ENCODE measurements at places on chromosomes 1 and 21.
A peak's percentile ranks its signal among the peaks of the same experiment; 100 is the strongest.

DNA sequence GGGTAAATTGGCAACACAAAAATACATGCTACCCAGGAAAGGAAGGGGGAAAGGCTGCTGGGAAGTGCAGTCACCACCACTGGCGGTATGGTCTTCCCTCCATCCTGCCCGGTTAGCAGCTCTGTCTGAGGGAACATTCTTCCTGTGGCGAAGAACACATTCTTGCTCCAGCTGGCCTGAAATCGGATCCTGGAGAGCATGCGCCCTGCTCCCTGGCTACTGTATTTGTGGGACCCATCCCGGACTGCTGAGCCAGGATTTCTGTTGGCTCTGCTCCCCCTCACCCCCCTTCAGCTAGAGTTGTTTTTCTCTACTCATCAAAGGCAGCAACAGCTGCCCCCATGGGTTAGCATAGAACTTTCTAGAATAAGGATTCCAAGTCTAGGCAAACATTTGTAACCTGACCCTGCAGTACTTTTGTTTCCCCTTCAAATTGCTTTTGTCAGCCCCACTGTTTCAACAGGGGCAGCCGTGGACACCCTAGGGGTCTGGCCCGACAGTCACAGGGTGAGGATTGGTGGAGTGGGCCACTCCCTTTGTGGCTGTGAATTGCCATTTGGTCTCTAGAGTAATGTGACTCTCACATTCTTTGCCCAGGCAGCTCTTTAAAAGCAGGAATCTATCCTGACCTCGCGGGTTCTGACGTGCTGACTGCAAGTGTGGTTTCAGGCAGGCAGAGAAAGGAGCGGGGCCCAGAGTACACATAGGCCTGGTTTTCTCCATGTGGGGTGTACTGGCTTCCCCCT is 157.7 kb downstream of the TOMM20 start:
- DNase-seq, result peak; percentile 91

DNA sequence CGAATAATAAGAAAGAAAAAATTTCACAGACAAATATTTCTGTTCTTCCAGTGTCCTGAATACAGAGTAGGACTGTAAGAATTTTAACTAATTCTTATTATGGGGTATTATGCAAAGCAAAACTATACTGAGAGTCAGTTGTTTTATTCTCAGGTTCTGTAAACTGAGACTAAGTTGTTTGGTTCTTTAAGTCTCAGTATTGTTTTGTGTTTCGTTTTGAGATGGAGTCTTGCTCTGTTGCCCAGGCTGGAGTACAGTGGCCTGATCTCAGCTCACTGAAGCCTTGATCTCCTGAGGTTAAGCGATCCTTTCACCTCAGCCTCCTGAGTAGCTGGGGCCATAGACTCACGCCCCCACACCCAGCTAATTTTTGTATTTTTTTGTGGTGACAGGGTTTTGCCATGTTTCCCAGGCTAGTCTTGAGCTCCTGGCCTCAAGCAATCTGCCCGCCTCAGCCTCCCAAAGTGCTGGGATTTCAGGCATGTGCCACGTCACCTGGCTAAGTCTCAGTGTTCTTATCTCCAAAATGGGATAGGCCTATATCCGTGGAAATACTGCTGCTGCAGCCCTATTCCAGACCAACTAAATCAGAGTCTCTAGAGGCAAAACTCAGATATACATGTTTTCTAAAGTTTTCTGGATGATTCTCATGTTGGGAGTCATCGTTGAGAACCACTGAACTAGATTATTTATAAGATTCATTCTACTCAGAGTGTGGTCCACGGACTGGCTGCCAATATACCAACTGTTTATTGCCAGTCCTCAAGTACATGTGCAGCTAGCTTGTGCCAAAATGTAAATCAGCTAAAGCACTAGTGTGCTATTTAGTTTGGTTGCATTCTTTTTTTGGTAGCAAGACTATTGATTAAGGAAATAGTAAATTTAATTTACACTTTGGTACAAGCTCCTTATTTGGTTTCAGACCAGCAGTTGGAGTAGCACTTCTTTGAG is 116.6 kb downstream of the HS2ST1 start:
- DNase-seq, result no peak

GRCh38 chr1:101316799-101317198 is 80.0 kb downstream of the S1PR1 start:
- no peak for DNase-seq

DNA sequence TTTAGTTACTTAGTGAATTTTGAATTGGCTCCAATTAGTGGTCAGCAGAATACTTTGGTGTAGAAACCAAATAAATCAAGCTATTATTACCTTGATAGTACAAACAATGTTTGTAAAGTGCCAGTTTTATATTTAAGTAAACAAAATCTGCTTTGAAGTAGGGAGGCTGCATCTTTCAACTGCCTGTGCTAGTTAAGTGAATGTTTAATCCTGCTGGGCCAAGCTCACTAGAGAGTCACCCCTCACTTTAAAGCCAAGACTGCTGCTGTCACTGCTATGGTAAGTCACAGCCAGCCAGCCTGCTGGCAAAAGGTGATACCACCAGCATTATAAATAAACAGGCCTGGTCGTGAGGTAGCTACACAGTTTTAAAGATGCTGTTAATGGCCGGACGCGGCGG is 10.3 kb upstream of the CFAP126 start:
- no peak for DNase-seq

- no peak for DNase-seq
Observed at GRCh38 chr1:182875889-182876288, 36.7 kb downstream of the DHX9 start.

- no peak for DNase-seq
Observed at GRCh38 chr1:234989019-234989418, 139.6 kb downstream of the TOMM20 start.

DNA sequence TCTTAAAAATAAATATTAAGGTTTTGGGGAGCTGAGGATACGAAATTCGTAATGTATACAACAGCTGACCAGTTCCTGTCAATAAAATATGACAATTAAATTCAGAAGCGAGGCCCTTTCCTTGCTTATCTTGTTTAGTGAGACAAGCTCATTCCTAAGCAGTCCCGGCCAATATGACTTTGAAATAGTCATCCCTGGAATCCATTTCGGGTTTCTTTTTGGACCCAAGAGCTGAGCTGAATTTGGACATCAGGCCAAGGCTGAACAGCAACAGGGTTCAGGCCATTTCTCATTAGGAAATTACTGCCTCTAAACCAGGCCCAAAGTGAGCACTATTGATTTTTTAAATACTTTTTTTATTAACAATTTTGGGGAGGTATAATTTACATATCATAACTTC is 17.3 kb upstream of the FMN2 start:
- no peak for DNase-seq

DNA sequence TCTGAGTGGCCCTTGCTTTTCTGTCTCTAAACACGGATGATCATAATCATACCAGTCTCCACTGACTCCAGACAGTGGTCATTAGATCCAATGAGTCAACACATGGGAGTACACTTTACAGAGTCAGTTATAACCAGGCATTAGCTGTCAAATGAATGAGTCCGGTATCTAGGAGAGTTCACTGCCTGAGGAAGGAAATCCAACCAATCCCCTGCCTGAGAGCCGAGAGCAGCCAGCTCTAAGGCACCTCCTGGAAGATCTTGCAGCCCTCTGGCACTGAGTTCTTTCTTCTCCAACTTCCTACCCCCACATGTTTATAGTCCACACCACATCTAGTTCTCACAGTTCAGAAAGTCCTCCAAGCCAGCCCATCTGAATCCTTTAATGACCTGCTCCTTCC is 29.4 kb upstream of the RBM15 start:
- no peak for DNase-seq

DNA sequence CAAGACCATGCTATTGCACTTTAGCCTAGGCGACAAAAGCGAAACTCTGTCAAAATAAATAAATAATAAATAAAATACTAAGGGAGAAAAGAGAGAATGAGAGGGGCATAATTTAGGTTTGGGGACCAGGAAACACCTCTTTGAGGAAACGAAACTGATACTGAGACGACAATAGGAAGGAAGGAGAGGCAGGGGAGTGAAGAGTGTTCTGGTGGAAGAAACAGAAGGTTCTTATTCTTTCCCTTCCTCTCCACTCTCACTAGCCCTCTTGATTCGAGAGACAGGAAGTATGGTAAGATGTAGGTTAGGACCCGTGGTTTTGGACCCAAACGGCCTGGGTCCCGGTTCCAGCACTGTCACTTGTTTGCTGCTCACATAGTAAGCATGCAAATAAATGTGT is 1.6 kb upstream of the NKAIN1 start:
- no peak for DNase-seq

DNA sequence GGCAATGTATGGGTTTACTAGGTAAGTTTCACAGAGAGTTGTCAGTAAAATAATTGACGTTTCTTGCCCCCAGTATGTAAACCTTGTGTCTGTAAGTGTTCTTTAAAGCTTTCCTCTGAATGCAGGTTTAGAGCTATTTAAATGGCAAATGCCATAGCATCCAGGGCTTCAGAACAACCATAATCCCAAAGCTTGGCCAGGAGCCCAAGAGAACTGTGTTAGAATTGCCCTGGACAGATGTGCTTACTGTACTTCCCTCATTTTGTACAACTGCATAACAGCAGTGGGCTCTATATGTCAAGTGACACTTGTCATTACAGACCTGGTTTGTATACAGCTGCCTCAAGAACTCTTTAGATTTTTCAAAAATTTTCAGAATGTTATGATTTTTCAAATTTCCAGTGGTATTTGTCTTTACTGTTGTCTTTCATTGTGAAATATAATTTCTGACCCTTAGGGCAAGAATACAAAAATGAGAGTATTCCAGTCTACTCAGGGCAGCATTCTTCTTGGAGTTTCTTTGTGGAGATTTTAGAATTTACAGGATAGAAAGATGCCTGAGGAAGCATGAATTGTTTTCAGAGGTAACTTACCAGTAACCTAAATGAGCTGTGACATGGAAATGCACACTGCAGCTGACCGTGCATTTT is 136.9 kb upstream of the L1TD1 start:
- no peak for DNase-seq

GRCh38 chr1:59482986-59483385 is 186.1 kb downstream of the FGGY start:
- no peak for DNase-seq

DNA sequence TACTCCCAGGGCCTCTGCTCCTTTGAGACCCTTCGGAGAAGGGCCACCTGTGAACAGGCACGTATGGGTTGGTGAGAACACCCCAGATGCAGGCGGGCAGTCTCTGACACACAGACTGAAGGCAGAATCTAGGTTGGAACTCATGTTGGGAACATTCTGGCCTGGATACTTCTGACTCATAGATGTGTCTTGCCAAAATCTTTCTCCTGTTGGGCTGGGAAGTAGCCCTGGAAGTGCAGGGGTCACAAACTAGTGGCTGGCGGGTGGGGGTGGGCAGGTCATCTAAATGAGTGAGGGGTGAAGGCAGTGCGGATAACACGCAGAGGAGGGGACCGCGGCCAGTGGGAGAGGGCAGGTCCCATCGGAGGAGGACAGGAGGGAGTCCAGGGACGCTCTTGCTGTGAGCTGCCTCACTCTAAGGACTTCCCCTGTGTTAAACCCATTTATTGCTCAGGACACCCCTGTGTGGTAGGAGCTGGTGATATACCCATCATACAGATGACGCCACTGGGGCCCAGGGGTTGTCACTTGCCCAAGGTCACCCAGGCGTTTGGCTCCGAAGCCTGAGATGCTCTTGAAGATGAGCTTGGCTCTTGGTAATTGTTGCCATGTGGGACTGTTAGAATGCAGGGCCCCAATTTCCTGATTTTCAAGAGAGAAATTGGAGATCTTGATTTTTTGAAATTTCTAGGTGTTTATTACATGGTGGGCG is 181.0 kb downstream of the PTPRU start:
- no peak for DNase-seq

DNA sequence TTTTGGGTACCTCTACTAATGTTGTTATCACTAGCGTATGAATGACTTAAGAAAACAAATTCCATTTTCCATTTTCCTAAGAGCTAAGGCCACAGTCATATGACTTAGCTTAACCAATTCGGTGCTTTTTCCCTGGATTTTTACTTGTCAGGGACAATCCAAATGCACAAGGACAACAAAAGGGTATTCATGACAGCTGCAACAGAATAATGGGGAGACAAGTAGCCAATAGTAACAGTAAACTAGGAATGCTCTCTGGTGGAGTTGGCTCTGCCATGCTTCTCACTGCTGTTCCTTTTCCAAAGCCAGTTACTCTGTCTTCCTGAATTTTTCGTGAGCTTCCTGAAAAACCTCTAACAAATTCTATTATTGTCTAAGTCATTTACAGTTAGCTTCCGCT is 52.9 kb downstream of the LRRIQ3 start:
- no peak for DNase-seq

GRCh38 chr1:172167796-172168596 is 252.5 kb upstream of the C1orf105 start:
- peak; percentile 44 for DNase-seq

GRCh38 chr1:181192316-181192715 is 103.8 kb downstream of the IER5 start:
- no peak for DNase-seq

DNA sequence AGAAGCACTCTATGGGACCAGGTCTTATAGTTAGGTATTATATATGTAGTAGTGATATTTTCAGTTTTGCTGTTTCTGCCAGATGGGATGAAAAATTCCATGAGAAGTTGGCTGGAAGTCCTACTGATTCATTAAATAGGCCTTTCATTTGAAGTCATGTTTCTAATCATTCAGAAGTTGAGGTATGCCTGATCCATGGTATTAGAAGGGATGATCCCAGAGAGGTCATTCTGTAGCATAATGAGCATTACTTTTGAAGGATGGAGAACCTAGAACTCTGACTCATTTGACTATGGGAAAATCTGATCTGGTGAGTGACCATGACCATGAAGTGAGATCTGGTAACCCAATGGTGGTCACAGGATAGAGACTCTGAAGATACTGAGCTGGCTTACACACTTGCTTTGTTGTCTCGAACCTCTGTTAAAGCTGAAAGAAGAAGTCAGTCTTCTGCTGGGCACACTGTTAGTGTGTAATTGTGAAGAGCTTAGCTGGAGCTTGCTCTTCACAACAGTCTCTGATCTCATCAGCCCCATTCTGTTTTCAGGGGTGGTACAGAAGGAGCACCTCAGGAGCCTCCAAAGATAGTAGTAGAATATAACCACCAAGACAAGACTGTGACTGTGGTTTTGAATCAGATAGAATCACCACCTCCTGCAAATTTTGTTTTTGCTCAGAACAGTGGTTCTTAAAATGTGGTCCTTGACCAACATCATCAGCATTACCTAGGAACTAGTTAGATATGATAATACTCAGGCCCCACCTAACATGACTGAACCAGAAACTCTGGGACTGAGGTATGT is 9.0 kb downstream of the MGST3 start:
- no peak for DNase-seq

GRCh38 chr21:41643246-41643966 is 123.4 kb downstream of the RIPK4 start:
- no peak for DNase-seq

GRCh38 chr1:33433509-33434362 is 2.8 kb upstream of the PHC2 start:
- DNase-seq, result no peak

DNA sequence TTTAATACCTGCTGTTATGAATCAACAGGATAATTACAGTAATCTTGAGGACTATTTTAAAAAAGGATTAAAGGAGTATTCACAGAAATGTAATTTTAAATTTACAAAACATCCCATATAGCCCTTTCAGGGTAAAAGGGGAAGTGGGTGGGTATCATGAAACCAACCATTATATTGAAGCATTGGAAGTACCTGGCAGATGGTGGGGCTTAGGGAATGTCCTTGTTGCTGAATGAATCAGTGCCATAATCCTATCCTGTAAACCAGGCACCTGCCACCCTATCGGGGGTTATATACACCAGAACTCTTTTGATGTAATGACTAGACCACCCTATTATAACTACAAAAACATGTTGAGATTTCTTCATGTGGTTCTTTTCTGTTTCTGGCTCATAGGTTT is 30.4 kb downstream of the CDC14A start:
- no peak for DNase-seq

Data from right forelimb (tissue), 1 donor.